ENCODE measurements at places on chromosomes 13 and 19. TPM values are rescaled to one million over a fixed set of nuclear protein-coding genes. Genes with fewer than 3 reads are reported as not detected.

GRCh38 chr13:50410921-50411746 lies 395.9 kb downstream of the KCNRG start:
- peak; percentile 22 for DNase-seq

GRCh38 chr13:33341861-33342452 lies 56.4 kb upstream of the STARD13 start:
- no peak for DNase-seq

DNA sequence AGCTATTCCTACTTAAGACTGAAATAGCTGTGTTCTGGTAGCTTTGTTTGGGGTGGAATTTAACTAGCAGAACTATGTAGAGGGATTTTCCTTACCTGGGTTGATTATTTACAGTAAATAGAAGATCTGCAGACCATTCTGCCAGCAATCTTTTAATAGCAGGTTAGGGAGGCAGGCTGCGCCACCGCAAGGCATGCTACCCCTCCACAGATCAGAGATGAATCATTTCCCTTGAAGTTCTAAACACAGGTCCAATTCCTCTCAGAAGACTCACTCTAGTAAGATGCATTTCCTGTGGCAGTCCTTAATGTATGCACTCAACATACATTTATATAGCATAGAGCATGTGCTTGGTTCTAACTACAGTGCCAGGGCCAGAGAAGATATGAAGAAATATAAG lies 109.0 kb downstream of the TNFRSF19 start:
- peak; percentile 40 for DNase-seq

- no peak for DNase-seq
Observed at GRCh38 chr13:51034906-51035305, 76.2 kb downstream of the C13orf42 start.

GRCh38 chr13:78777396-78777795 lies 118.4 kb upstream of the OBI1 start:
- DNase-seq = no peak

- DNase-seq = no peak
Observed at GRCh38 chr13:100767192-100767591, 92.6 kb upstream of the TMTC4 start.

GRCh38 chr19:16652854-16653253 lies 7.1 kb downstream of the SMIM7 start:
- DNase-seq = no peak

DNA sequence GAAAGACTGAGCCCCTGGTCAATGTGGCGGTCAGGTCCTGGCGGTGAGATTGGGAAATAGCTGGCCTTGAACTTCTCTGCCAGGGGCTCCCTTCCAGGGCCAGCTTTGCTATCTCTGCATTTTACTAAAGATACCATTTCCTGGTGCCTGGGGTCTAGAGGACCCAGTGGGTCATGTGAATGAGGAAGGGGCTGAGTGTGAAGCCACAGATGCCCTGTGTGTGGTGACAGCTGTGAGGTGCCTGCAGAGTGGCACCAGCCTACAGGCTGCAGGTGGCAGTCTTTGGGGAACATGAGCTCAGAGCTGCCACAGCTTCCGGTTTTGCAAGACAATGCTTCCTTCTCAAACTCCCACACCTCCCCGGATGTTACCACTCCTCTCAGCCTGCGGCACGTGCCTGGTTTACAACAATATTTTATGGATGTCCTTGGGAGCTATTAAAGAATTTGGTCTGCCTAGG lies 5.2 kb upstream of the MLNR start:
- DNase-seq = peak; percentile 61

- DNase-seq = no peak
Observed at GRCh38 chr19:57651654-57651996, 17.1 kb upstream of the ZSCAN4 start.

DNA sequence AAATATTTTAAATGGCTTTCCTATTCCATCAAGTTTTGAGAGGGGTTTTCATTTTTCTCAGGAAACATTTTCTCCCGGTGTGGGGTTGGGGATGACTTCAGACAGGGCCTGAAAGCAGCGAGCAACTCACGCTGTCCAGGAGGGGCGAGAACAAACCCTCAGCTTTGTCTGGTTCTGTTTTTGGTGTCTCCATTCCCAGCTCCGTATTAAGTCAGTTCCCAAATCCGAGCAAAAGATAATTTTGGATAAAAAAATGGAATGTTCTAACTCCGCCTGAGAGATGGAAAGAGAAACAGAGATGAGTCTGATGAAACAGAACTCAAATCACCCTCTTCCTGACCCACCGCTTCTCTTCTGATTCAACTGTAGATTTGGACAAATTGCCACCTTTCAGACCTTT lies 38.4 kb downstream of the RFX2 start:
- DNase-seq = no peak

DNA sequence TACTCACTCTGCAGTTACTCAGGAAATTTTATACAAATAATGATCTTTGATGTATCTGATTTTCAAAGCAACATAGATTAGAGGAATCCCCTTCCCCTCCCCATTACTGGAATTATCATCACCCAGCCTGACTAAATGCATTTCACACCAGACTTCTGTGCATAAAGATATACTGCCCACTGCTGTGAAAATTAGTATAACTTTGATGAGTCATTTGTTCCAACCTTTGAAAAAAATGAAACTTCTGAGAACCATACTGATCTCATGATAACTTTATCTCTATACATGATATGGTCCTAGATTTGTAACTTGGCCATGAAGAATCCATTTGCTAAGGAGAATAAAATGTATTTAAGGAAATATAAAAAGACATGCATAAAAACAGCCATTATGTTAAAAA lies 63.9 kb downstream of the GPC6 start:
- DNase-seq = no peak

- DNase-seq = peak; percentile 4
Observed at GRCh38 chr19:15197275-15197941, 3.4 kb downstream of the NOTCH3 start.

- no peak for DNase-seq
Observed at GRCh38 chr13:109345433-109345941, 440.9 kb downstream of the IRS2 start.

- DNase-seq = no peak
Observed at GRCh38 chr13:44257796-44258195, 115.8 kb upstream of the SERP2 start.

DNA sequence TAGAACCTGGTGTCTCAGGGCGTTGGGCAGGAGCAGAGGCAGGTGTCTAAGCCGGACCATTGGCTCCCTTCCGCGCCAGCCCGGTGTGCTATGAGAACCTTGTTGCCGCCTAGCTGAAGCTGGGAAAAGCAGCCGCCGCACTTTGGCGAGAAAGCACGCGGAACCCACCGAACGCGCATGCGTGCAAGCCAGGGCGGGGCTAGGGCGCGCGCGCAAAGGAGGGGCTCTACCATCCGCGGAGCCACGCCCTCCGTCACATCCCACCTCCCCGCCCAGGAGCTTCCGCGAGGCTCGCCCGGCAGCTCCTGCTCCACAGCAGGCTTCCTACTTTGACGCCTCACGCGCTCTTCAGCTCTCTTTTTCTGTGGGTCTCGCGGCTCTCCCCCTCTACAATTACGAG lies 51.3 kb downstream of the WDR87 start:
- peak; percentile 38 for DNase-seq

DNA sequence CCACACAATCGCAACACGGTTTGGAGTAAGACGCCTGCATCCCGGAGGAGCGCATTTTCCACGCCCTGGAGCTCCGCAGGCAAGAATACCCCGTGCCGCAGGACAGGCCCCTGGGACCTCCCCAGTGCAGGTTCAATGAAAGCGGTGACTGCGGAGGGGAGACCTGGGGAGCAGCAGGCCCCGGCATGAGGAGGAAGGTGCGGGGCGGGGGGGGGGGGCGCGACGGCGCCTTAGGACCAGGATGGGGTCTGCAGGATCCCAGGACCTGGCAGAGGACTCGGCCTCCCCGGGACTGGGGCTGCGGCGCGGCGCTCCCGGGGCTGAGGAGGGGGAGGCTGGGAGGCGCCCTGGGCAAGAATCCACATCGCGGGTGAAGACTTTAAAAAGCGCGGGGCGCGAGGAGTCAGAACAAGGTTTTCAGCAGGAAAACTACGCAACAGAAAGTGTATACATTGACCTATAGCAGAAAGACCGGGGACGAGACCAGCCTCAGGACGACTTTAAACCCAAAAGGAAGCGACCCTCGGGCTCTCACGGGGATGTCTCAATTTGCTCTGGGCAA lies 432 bp downstream of the ZNF611 start:
- DNase-seq = no peak

DNA sequence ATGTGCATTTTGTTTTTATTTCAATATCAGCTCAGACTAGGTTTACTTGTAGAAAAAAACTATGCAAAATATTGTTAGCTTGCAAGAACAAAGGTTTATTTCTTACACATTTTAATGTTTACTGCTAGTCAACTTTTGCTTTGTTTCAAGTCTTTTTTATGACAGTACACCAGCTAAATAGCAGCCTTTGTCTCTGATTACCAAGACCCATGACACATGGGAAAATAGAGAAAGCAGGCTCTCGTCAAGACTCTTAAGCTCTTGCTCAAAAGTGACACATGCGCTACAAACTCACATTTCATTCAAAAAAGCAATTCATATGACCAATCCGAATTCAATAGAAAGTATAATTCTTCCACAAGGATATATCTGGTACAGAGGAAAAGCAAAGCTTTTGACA lies 642.3 kb upstream of the SLITRK1 start:
- no peak for DNase-seq

DNA sequence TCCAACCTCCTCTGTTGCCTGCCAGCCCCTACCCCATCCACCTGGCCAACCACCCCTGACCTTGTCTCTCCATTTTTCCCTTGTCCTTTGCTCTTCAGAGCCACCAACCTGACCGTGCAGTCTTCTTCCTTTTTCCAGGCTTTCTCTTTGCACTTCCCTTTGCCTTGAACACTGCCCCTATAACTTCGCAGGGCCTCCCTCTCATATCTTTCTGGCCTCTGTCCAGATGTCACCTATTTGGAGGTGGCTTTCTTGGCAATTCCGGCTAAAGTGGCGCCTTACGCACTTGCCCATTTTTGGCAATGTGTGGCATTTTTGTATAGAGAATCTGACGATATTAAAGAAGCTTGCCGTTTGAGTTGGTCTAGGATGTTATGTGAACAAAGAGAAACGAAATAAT lies 844 bp downstream of the ZNF543 start:
- DNase-seq = no peak

DNA sequence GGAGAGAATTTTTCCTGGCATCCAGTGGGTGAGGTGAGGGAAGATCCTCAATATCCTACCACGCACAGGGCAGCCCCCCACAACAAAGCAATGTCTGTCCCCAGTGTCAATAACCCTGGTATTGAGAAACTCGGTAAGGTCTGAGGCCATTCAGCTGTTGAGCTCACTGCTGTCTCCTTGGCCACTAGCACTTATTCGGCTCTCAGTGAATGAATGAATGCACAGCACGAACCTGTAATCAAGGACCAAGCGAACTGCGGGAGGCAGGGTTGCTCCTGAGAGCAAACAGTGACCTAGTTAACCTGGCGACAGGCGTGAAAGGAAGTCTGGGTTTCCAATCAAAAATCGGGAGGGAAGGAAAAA lies 640 bp downstream of the ZSCAN5A start:
- DNase-seq = no peak

GRCh38 chr13:65875031-65875430 lies 1355.1 kb downstream of the PCDH9 start:
- DNase-seq = no peak

DNA sequence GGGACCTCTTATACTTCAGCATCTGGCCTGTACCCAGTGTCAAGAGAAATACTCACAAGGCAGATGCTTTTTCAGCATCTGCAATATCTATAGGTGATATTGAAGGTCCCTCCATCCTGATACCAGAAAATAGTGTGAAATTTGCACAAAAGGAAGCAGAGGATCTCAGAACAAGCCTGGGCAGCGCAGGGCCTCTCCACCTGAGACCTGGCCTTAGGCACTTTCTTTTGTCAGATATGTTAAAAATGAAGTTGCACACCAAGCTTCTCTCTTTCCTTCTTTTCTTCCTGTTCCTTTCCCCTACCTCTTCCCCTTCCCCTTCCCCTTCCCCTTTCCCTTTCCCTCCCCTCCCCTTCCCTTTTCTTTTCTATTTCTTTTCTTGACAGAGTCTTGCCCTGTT lies 62.2 kb downstream of the ARHGEF18 start:
- no peak for DNase-seq

DNA sequence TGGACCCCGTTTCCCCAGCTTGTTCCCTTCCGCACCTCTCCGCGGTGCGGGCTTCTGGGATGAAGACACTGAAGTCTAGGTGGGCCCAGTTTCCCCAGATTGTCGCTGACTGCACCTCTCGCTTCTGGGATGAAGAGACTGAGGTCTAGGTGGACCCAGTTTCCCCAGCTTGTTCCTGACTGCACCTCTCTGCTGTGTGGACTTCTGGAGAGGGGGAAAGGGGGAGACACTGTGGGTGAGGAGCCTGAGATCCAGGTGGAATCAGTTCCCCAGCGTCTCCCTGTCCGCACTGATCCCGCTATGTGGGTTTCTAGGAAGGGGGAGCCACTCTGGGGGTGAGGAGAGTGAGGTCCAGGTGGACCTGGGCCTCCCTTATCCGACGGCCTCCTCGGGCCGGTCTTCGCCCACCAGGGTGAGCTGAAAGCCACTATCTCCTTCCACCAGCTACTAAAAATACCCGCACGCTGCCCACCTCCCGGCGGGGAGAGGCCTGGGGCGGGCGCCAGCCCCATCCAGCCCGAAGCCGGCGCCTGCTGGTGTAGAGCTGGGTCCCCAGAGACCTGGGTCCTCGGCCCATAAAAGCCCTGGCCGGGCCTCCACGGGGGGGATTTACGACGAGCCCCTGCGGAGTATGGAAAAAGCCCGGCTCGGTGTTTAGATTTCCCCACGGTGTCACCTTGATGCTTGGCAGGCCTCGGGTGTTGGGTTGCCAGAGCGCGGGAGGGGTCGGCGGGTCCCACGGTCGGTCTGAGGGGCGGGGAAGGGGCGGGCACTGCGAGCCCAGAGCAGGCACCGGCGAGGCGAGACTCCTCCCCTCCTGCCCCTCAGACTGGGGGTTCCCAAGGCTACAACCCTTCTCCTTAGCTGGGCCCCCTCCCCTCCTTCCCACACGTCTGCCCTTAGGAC lies 10.6 kb downstream of the FUT6 start:
- peak; percentile 68 for DNase-seq

DNA sequence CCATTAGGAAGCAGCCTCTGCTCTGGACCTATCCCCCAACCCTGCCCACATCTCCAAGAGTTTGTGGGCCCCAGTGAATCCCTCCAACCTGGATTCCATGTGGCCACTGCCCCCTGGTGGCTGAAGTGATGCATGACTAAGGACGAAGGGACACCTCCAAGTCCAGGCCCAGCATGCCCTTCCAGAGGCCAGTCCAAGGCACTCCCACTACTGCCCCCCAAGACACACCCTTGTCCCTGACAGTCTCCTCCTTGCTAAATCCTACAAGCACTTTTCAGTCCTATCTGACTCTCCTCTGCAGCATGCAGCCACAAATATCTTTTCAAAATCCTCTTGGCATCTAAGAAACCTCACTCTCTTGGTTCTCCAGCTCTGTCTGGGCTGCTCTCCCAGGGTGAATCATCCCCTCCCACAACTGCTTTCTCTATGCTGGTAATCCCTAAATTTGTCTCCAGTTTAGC lies 33.0 kb downstream of the DEDD2 start:
- DNase-seq = peak; percentile 83

LRP3 gene
- total RNA-seq = 0.31 TPM

FSD1 gene
- total RNA-seq = 19.7 TPM

SHISA2 gene
- 0.13 TPM for total RNA-seq

LILRB1 gene
- 1.6 TPM for total RNA-seq

MBD3L3 gene
- not detected for total RNA-seq

ZNF793 gene
- 3.5 TPM for total RNA-seq

MADCAM1 gene
- 0.22 TPM for total RNA-seq

SYCN gene
- not detected for total RNA-seq

ZNF14 gene
- 9.3 TPM for total RNA-seq

WDR62 gene
- 19.8 TPM for total RNA-seq

SMIM44 gene
- not detected for total RNA-seq

All from activated CD8-positive, alpha-beta T cell treated with anti-CD3 and anti-CD28 coated beads for 36 hours (primary cell).